ENCODE measurements at places on chromosomes 2 and 18. TPM values are rescaled to one million over a fixed set of nuclear protein-coding genes. Genes with fewer than 3 reads are reported as not detected.

The GNLY gene
- total RNA-seq: 9.2 TPM

The CCDC141 gene
- total RNA-seq: 1.5 TPM

- no peaks in the 10 kb centered on the region for H3K4me1 ChIP-seq
- no peak overlapping the region for H3K27ac ChIP-seq
- DNase-seq: no peak
- H3K27me3 ChIP-seq: peaks cover 41% of the 10 kb centered on the region
These were observed 174.2 kb downstream of the RTP5 start for GRCh38 chr2:242043538-242044312.

GRCh38 chr2:187210726-187211125, 237.3 kb downstream of the CALCRL start:
- H3K27ac ChIP-seq: no peak overlapping the region
- no peak overlapping the region for H3K4me3 ChIP-seq
- H3K4me1 ChIP-seq: no peaks in the 10 kb centered on the region
- no peak for DNase-seq
- H3K36me3 ChIP-seq: no peaks in the 10 kb centered on the region
